ENCODE measurements at places on chromosomes 5 and 9. TPM values are rescaled to one million over a fixed set of nuclear protein-coding genes. Genes with fewer than 3 reads are reported as not detected.

Gene NREP
- total RNA-seq: 7.3 TPM

Gene ARSK
- 4.5 TPM for total RNA-seq

Gene FBXW5
- 44.0 TPM for total RNA-seq

DNA sequence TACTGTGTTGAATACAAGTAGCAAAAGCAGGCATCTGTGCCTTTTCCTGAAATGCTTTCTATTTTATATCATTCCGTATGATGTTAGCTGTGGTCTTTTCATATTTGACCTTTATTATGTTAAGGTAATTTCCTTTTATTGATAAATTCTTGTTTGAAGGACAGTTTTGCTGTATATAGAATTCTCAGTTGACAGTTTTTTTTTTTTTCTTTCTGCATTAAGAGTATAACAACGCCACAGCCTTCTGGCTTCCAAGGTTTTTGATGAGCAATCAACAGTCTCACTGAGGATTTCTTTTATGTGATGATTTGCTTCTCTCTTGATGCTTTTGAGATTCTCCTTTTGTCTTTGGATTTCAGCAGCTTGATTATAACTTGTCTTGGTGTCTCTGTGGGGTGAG is 23.6 kb downstream of the ZNF483 start:
- DNase-seq: no peak

GRCh38 chr5:131384173-131384572 is 120.3 kb downstream of the CDC42SE2 start:
- no peak for DNase-seq

DNA sequence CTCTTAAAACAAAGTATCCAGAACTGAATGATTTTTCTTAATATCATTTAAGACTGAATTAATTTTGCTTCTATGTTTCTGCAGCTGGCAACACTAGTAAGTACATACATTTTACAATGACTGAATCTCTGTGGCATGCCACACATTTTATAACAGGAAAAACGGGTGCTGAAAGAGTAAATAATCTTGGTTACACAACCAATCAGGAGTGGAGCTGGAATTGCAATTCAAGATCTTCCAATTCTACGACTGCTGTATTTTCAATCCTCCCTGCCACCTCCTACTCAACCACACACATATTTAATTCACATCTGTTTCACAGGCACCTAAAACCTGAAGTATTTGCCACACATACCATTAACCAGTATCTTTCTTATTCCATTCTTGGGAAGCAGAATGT is 52.7 kb upstream of the NR5A1 start:
- DNase-seq: no peak

DNA sequence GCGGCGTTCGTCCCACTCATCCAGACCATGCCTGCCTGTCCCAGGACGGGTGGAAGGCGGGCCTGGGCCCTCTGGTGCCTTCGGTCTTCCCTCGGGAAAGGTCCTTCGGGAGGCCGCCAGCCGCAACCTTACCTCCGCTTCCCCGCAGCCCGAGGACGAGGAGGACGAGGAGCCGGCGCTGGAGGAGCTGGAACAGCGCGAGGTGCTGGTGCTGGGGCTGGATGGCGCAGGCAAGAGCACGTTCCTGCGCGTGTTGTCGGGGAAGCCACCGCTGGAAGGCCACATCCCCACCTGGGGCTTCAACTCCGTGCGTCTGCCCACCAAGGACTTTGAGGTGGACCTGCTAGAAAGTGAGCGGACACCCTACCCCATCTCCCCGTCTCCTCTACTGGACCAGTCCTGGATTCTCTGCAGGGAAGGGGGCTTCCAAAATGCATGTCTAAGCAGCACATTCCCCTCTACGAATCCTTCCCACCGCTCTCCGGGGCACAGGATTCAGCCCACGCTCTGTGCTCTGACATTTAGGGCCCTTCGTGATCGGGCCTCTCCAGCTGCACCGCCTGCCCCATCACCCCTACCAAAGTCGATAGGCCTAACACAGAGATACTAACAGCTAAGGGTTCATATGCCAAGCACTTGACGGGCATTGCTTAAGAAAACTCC is 1.1 kb downstream of the ARL10 start:
- no peak for DNase-seq

- no peak for DNase-seq
Observed at GRCh38 chr5:154368041-154368800, 77.6 kb upstream of the SAP30L start.

GRCh38 chr5:64788156-64788555 is 19.4 kb downstream of the CWC27 start:
- no peak for DNase-seq

DNA sequence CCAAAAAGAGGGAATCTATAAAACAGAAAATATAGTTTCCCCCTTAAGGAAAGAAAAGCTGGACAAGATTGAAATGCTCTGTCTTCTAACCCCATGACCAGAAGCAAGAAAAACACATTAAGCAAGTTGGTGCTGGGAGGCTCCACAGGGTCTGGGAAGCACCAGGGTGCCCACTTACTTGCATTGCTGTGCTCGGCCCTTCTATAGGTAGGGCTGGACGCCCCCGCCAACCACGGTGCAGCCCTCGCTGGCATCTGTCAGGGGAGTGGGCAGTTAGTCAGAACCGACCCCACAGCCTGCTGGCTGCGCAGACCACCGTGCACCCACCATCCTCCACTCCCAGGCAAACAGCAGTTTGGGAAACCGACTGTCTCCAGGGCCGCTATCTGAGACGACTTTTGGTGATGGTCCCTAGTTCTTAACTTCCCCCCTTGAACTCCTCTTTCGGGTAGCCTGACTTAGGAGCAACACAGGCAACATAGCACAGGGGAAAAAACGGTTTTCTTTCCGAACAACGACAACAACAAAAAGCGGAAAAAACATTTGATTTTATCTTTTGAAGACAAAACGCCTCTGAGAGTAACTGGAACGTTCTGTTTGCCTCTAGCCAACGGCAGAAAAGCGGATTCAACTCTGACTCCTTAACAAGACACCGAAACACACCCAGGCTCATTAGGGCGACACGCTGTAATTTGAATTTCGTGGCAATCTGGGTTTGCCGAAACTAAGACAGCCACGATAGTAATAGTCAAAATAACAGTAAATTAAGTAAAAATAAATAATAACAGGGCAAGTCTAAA is 3.9 kb downstream of the IRX2 start:
- DNase-seq: no peak

Gene CCDC152
- 8.1 TPM for total RNA-seq

Gene JAKMIP2
- 0.14 TPM for total RNA-seq

DNA sequence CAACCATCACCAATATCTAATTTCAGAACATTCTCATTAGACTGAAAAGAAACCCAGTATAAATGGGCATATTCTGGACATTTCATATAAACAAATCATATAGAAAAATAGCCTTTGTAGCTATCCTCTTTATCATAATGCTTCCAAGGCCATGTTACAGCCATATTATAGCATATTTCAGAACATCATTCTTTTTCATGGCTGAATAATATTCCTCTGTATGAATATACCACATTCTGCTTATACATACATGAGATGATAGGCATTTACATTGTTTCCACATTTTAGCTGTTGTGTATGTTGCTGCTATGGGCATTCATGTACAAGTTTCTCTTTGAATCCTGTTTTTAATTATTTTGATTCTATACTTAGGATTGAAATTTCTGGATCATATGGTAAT is 167.0 kb downstream of the FBXL17 start:
- DNase-seq: no peak

Gene PIP5KL1
- total RNA-seq: 1.8 TPM

Gene SMIM33
- total RNA-seq: 0.14 TPM

DNA sequence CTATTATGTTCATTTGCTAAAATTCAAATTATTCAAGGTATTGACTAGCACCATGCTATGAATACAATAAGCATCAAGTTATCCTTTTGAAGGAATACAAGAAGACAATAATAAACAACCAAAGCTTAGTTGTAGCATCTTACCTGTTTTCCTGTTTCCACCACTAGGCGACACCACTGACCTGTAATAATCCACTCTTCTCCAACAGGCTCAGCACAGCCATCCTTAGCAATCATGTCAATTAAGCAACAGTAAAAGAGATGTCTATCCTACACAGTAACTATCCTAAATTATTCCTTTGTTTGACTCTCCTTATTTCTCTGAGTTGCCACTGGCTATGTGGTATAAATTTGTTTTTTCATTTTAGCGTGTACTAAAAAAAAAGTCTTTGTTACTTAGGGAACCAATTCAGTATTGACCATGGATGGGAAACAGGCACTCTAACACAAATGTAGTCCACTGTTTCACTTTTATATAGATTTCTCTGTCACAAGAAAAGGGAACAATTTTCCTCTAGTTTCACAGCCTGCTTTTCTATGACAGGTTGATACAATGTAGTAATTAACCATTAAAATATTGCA is 46.2 kb downstream of the PCA3 start:
- peak; percentile 60 for DNase-seq

Gene GDNF
- total RNA-seq: not detected

DNA sequence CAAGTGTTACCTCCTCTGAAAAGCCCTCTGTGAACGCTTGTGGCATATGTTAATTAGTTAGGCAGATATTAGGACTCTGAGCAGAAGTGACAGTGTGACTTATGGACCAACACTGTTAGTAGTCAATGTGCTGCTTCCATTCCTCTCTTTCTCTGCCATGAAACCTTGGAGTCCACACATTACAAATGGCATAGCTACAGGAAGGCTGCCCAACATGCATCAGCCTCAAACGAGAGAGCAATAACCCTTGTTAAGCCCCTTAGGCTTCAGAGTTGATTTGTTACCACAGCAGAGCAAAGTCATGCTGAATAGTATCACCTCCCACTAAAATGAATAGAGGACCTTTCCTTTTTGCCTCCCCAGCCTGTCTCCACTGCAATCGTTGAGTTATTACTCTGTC is 397.7 kb upstream of the SMARCA2 start:
- no peak for DNase-seq

GRCh38 chr9:73037613-73038012 is 84.8 kb upstream of the ALDH1A1 start:
- DNase-seq: no peak

GRCh38 chr9:91776409-91777291 is 173.4 kb downstream of the ROR2 start:
- DNase-seq: no peak
